ENCODE measurements at places on chromosomes 1 and 21. TPM values are rescaled to one million over a fixed set of nuclear protein-coding genes. Genes with fewer than 3 reads are reported as not detected.

LAPTM5 gene
- 73.0 TPM for total RNA-seq

SPATA45 gene
- total RNA-seq, result not detected

S100A12 gene
- total RNA-seq, result not detected

MASP2 gene
- total RNA-seq, result 0.53 TPM

CHRNB2 gene
- total RNA-seq, result not detected

LYPD8 gene
- not detected for total RNA-seq

CDCP2 gene
- total RNA-seq, result 0.12 TPM

RNU1-2 gene
- total RNA-seq, result 1,319 TPM

MYOM3 gene
- 0.18 TPM for total RNA-seq

All from endothelial cell of umbilical vein (primary cell).